ENCODE measurements at places on chromosomes 7 and 10.

GRCh38 chr10:130786365-130786966 lies 525.1 kb downstream of the TCERG1L start:
- no peak for DNase-seq

- no peak for DNase-seq
Observed at GRCh38 chr7:79452495-79453265, 787 bp downstream of the MAGI2 start.

DNA sequence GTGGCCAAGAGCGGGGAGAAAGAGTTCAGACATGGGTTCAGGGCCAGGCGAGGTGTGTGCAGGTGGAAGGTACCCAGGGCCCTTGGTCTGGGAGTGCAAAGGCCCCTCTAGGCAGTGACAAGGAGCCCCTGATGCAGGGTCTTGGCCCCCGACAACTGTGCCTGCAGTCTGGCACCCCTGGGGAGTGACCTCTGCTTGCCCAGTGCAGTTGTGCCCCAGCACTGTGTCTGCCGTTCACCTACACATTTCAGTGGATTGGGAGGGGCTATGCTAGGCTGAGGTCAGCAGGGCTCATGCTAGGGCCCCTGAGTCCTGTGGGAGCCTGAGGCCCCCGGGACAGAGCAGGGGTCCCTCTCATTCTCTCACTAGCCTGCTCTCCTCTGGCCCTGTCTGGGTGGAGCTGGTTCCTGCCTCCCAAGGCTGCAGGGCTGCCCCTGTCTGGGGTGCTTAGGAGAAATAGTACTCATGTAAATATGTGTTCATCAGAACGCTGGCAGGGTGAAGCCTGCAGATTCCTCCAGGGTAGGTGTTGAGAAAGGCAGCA lies 550.4 kb downstream of the TCERG1L start:
- no peak for DNase-seq

DNA sequence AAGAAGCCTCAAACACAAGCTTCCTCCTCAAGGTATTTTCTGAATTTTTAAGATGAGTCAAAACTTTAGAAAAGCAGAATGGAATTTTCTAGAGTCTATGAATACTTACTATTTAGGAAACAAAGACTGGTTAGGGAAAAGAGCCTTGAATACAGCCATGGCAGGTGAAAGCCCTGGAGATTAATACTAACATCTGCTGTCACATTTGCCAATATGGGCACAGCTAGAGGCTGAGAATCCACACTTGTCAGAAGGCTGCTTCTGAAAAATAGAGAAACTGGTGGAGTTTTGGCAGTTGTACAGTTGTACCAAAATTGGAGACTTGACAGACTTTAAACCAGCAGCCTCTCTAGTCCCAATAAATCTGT lies 24.3 kb upstream of the CNNM1 start:
- no peak for DNase-seq

DNA sequence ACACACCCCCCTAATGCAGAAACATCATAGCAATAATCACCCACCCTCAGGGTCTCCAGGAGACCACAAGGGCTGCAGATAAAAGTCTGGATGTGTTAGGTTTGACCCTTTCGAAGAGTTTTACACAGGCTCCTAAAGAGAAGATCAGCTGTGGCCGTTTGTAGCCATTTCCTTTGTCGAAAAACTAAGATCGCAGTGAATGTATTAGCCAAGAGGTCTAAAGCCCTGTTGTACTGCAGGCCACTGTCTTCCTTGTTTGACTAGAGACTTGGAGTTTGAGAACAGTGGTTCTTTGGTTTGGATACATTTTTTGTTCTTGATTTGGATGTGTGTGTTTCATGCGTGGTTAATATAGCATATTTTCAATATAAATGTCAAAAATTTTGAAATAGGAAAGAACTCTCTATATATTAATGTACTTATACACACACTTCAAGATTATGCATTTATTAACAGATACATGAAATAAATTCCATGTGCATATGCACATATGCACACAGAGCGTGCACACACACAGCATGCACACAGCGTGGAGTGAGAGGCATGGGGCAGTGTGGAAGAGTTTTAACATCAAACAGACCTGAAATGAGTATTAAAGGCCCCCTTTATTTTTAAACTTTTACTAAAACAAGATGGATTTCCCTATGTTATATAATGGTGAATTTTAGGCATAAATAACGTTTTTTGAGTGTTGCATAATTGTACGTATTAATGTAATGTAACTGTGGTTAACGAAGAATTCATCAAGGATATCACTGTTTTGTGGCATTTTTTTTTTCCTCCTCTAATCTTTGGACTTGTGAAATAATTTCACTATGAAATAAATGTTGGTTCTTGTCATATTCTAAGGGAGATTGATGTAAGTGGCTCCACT lies 2.2 kb downstream of the IKZF1 start:
- DNase-seq: no peak

DNA sequence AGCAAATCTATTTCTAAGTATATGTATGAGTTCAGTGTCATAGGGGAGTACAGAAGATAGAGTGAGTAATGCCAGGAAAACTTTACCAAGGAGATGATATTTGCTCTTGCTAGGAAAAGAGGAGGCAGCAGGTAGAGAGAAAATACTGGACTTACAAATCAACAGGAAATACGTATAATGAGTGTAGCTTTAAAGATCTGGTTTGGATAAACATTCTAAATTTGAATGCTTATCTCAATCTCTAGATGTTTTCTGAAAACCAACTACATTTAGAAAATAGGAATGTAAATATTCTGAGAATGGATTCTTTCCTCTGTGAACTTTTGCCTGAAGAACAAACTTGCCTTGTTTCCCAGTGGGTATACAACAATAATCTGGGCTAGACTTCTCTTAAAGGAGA lies 46.9 kb upstream of the GNAI1 start:
- no peak for DNase-seq

GRCh38 chr10:72253578-72253977 lies 20.1 kb upstream of the DDIT4 start:
- no peak for DNase-seq

DNA sequence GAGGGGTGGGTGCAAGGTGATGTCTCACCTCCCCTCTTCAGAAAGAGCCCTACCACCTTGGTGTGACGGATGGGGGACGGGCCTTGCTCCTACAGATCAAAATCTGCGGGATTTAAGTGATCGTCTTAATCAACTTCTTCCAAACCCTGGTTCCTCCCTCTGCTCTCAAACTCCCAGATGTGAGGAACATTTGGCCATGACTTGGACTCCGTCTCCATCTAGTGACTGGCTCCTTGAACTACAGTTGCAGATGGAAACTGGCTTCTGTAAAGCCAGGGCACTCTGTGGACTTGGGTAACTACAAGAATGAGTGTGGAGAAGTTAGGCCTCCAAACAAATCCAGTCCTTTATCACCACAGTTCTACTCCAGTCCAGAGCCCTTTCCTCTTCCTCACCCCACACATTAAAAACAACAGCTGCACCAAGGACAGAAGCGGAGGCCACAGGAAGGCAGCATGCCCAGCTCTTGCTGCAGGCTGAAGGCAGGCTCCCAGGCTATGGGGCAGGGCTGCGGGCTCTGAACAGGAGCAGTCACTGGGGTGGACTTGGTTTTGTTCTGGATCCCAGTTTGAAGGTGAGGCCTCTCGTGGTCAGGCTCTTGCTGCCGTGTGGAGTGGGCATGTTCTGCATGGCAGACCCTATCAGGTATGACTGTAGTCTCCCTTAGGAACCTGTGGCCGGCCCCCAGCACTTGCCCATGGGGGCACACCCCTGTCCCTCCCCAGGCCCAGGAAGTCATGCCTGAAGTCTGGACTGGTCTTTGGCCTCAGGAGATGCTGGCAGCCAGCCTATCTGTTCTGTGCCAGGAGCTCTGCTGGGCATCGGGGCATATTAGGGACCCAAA lies 79.4 kb downstream of the VWC2 start:
- DNase-seq: peak; percentile 14

DNA sequence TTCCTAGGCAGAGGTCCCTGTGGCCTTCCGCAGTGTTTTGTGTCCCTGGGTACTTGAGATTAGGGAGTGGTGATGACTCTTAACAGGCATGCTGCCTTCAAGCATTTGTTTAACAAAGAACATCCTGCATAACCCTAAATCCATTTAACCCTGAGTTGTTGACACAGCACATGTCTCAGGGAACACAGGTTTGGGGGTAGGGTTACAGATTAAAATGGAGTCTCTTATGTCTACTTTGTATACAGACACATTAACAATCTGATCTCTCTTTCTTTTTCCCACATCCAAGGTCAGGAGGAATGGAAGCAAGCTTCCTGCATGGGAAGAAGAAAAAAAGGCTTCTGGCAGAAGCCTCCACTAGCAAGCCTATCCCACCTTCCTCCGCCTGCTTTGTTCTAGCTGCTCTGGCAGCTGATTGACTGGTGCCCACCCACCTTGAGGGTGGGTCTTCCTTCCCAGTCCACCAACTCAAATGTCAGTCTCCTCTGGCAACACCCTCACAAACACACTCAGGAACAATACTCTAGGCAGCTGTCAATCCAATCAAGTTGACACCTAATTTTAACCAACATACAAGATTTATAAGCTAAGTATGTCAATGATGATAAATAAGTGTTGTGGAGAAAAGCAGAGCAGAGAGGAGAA lies 176.5 kb upstream of the CCZ1B start:
- no peak for DNase-seq

DNA sequence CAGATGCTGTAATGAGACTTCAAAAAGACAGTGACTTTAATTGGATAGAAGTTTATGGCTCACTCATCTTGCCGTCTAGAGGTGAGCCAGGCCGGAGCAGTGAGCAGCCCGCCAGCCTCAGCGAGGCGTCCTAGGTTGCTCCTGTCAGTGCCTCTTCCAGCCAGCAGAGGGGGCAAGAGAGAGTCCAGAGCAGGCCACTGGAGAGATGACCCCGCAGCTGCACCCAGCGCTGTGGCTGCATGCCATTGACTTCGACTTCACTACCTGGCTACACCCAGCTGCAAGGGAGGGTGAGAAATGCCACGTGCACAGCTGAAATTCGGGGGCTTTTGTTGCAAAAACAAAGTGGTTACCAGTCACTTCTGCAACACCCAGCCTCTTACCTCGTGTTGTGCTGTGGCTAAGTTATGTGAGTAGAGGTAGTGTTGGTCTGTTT lies 26.5 kb downstream of the NUB1 start:
- DNase-seq: peak; percentile 16

DNA sequence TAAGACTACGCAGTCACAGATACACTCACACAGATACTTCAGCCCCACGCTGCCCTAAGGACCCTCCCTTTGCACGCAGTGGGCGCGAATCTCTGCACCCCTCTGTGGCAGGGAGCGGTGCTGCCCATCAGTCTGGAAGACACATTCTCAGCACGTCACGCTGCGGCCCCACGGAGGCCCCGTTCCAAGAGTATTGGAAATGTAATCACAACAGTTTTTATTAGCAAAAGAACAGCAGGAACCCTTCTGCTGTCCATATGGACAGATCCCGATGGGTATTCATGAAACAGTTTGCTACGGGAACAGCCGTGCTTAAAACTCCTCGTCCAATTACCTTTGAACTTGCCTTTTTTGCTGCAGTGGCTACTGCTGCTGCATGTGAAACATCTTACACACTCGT lies 131.0 kb downstream of the RPS24 start:
- no peak for DNase-seq

GRCh38 chr7:115838829-115839228 lies 191.7 kb downstream of the TFEC start:
- peak; percentile 23 for DNase-seq

DNA sequence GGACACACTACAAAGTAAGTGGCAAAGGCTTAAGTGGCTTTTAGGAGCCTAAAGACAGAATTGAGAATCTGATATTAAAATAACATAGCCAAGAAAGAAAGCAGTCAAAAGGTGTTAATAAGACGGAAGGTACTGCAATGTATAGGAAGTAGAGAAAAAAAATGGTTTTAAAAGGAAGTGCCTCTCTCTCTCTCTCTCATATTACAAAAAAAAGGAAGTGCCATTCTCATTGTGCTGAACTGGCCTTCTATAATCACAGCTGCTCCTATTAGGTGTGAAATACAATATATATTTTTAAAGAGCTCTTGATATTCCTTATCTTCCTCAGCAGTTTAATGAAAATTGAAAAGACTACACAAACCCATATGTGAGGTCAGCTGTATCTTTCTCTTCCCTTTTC lies 199.4 kb upstream of the NPVF start:
- no peak for DNase-seq

GRCh38 chr10:117972168-117972837 lies 74.4 kb downstream of the RAB11FIP2 start:
- DNase-seq: no peak

DNA sequence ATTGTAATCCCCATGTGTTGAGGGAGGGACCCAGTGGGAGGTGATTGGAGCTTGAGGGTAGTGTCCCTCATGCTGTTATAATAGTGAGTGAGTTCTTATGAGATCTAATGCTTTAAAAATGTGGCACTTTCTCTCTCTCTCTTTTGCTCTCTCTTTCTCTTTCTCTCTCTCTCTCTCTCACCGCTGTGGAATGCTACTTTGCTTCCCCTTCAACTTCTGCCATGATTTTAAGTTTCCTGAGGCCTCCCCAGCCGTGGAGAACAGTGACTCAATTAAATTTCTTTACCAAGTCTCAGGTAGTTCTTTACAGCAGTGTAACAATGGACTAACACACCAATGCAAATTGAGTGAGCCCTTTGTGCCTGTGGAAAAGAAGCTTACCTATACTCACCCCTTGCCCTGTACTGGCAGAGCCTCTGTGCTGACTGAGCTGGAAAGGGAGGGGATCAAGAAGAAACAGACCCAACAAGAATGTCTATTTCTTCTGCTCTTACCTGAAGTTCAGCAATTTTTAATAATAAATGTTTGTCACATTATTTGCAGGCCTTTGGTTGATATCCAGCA lies 642.5 kb upstream of the KCND2 start:
- DNase-seq: no peak

DNA sequence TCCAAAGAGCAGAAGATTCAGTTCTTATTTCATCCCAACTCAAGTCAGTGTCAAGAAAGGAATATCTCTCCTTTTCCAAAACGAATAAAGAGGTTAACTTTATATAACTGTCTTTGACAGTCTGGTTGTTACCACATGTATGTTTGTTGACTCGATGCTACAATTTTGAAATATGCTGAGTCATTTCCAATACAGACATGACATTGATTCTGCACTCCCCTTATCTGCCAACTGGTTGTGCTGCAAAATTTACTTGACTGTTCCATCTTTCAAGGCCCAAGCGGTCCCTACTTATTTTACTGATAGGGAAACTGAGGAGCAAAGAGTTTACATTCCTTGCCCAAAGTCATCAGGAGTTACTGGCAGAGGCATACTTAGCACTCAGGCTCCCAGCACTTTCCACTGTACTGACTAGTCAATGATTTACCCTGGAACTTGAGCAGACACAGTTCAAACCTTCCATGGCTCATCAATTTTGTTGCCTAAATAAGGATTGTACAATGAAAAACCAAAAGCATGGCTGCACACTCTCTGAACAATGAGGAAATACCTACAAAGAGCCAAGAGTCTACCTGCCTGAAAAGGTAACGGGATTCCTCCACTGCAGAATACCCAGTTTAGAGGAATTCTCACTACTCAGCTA lies 52.8 kb downstream of the ABLIM1 start:
- no peak for DNase-seq

GRCh38 chr10:60148266-60148840 lies 241.3 kb downstream of the ANK3 start:
- DNase-seq: peak; percentile 32

DNA sequence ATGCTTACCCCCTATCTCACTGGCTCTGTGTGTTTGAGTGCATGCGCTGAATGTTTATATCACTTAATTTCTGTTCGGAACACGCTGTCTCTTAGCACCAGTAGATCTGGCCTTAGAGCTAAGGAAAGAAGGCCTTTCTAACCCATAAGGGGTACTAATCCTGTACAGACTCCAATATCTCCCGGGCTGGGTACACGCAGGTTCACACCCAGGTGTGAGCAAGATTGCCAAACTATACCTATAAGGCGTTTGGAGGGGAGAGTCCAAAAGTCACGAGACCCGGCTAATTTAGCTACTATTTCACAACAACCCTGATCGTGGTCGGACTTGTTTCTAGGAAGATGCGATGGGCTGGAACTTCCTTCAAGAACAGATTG lies 727 bp upstream of the PDSS1 start:
- no peak for DNase-seq

Data from AG09319 (cell line).